Kidney (tissue), 22 donors: ENCODE measurements at places on chromosomes 12 and 14.

DNA sequence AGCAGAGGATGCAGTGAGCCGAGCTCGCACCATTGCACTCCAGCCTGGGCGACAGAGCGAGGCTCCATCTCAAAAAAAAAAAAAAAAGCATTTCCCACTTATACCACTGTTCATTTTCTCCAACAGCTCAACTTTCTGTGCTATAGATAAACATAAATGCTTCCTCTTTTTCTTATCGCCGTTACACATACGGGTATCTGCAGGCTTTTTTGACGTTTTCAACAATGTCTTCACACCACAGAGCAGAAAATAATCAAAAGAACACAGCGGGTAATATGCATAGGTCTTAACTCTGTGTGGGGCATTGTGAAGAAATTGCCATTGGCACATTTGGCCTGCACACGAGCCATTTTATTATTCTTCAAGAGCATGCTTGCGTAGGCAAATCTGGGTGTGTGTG lies 86.4 kb downstream of the CAPZA3 start:
- DNase-seq, result no peak

DNA sequence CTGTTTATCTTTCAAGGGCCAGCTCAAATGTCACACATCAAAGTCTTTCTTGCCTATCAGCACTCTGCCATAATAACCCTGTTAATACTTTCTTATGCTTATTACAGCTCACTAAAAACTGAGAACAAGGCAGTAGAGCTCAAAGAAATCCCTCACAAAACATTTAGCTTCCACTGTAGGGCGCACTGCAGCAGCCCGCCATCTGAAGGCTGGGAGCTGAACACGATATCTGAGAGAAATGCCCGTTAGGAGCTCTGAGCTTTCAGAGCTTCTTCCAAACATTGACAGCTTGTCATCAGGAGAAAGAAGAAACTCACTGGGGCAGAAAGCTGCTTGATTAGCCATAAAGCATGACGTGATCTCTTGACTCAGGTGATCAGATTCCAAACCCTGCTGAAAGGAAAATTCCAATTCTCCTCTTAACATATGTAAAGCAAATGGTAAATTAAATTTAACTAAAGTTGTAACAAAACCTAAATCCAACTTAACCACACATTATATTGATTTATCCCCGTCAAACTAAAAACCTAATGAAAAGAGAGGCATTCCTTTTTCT lies 175.7 kb downstream of the C12orf50 start:
- no peak for DNase-seq

- peak; percentile 67 for DNase-seq
These were observed 28.7 kb upstream of the PLD4 start for GRCh38 chr14:104895786-104896661.

DNA sequence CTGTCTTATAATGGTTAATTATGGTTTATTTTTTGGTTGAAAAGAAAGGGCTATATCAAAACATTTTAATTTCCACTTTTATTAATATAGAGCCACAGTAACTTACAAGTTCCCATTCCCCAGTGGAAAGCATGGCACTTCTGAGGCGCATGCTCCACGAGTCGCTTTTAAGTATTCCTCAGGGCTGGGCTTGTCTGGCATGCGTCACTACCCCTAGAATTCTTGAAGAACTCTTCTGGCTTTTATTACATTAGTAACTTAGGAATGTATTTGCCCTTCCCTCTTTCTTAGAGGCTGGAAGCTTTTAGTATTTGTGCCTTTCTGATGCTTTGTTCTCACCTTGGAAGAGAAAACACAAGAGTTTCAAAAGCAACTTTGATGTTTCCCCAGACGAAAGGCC lies 81.1 kb downstream of the ESR2 start:
- no peak for DNase-seq

GRCh38 chr12:8609061-8609570 lies 3.5 kb downstream of the AICDA start:
- DNase-seq, result peak; percentile 28

- DNase-seq, result no peak
These were observed 25.4 kb upstream of the DLK1 start for GRCh38 chr14:100701314-100701713.

DNA sequence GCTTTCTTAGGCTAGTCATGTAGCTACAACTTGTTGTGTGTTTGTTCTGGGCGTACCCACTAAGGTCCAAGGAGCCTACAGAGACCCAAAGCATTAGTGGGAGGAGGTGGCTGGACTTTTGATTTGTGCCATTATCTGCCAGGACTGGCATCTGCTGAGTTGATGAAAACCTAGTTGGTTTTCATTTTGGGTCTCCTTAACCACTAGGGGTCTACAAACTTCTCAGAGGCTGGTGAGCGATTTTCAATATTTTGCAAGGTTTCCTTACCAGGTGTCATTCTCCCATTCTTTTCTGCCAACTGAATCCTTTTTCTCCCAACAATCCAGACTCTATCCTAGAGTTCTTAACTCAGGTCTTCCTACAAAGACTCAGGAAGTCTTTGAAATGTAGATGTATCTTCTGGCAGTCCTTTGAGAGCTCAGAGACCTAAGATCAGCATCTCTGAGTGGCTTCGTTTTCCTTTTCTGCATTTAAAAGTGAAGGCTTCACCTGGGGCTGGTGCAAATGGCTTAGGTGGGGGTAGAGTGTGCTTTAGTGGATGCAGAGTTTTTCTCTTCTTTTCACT lies 150.0 kb upstream of the RMST start:
- DNase-seq, result no peak

- DNase-seq, result no peak
These were observed 47.1 kb downstream of the EMP1 start for GRCh38 chr12:13243516-13244070.

GRCh38 chr12:109687250-109687649 lies 26.4 kb upstream of the FAM222A start:
- peak; percentile 45 for DNase-seq

DNA sequence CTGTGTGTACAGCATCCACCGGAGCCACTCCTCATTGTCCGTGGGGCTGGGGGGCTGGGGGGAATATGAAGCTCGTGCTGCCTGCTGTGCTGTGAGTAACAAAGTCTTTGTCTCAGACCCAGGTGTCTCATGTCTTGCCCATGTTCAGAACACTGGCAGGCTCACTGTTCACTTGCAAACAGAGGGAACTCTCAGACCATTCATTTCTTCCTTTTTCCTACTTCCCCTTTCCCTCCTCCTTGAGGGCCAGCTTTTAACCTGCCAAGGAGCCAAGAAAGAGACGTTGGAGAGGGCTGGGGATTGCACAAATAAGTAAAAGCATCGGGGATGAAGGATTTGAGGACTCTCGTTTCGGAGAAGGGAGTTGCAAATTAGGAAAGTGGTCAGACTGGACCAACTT lies 21.6 kb downstream of the GPR132 start:
- DNase-seq, result no peak

GRCh38 chr14:93909429-93910128 lies 17.6 kb upstream of the FAM181A start:
- no peak for DNase-seq

DNA sequence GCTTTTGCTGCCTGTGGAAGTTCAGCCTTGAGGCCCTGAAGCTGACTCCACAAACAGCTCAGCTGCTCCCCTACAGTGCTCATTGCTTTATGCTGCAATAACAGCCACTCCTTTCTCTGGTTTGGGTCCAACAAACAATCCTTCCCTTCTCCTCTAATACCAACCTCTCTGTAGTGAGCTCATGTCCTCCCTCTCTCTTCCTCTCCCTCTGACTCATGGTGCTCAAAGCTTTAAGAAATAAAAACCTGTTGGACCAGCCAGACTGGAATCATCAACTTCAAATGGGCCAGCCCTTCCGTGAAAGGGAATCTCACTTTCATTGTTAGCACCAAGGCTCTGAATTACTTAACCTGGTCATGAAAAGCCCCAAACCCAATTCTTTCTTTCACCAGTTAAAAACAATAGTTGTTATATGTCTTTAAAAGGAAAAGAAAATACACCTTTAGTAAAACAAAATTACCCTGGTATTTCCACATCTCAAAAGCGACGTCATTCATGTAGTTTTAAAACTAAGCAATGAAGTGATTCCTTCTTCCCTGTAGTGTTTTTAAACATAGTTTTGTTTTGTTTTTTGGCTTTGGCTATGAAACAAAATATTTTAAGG lies 126.4 kb downstream of the DUSP6 start:
- DNase-seq, result peak; percentile 88

GRCh38 chr14:70292716-70293115 lies 66.8 kb downstream of the COX16 start:
- no peak for DNase-seq

GRCh38 chr14:95808371-95808770 lies 68.3 kb upstream of the TUNAR start:
- no peak for DNase-seq

- no peak for DNase-seq
These were observed 25.5 kb downstream of the YEATS4 start for GRCh38 chr12:69385038-69385437.

GRCh38 chr12:22578328-22578727 lies 34.0 kb upstream of the C2CD5 start:
- DNase-seq, result no peak

- no peak for DNase-seq
These were observed 522.9 kb downstream of the FLRT2 start for GRCh38 chr14:86052868-86053267.

GRCh38 chr12:128783129-128783574 lies 40.6 kb downstream of the SLC15A4 start:
- no peak for DNase-seq

DNA sequence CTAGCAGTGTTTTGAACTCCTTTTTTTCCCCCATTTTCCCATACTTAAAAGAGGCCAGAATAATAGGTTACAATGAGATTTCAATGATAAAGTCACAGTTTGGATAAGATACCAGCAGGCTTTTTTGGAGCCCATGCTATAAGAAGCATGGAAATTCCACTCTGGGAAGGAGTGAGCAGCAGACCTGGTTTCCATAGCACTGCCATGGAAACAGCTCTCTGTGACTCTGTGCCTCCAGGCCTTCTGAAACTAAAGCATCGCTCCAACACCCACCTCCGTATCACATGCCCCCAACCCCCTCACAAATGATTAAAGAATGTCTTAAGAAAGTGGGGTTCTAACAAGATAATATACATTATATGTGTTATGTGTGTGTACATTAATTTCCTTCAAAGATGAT lies 165.0 kb downstream of the GRIN2B start:
- peak; percentile 77 for DNase-seq

- DNase-seq, result no peak
These were observed 6.7 kb downstream of the PLCZ1 start for GRCh38 chr12:18731156-18731555.

DNA sequence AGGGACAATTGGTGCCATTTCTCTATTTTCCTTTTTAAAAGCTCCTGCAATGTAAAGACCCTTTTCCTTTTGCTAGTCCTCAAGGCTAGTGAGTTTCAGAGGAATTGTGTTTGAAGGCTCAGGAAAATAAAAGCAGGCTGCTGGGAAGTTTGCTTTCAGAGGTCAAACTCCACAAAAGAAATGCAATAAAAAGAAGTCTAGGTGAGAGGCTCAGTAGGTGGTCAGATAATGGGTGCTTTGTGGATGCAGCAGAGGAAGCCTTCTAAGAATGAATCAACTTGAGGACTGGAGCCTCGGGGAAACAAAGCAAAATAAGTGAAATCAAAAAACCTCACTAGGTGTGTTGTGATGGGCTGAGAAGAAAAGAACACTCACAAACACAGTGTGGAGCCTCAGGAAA lies 10.3 kb downstream of the CCDC175 start:
- DNase-seq, result no peak

- DNase-seq, result peak; percentile 28
These were observed 35.2 kb downstream of the SLC8B1 start for GRCh38 chr12:113299619-113300237.

- DNase-seq, result peak; percentile 89
These were observed 79.5 kb downstream of the ARMH4 start for GRCh38 chr14:58072288-58073071.

GRCh38 chr12:58346032-58346632 lies 404.8 kb downstream of the ATP23 start:
- peak; percentile 74 for DNase-seq

DNA sequence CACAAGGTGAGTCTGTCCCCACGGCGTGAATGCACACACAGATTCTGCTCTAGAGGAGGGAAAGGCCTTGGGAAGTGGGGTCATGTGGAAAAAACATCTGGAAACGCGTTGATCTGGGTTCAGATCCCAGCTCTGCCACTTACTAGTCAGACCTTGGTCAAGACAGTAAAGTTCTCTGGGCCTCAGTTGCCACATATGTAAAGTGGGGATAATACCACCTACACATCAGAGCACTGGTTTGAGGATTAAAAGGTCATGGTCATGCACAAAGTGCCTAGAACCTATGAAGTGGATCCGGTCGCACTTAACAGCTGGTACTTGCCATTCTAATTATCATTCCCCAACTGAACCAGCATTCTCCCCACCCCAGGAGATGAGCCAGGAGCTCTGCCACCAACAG lies 4.7 kb downstream of the PLEKHG6 start:
- no peak for DNase-seq
